ENCODE measurements at places on chromosomes 7 and 10.

DNA sequence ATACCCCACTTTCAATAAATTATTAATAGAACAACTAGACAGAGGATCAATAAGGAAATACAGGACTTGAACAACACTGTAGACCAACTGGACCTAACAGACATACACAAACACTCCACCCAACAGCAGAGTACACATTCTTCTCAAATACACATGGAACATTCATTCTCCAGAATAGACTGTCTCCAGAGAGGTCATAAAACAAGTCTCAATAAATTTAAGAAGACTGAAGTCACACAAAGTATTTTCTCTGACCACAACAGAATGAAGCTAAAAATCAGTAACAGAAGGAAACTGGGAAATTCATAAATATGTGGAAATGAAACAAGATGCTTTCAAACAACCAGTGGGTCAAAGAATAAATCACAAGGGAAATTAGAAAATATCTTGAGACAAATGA lies 119.8 kb downstream of the SMURF1 start:
- no peak for DNase-seq

DNA sequence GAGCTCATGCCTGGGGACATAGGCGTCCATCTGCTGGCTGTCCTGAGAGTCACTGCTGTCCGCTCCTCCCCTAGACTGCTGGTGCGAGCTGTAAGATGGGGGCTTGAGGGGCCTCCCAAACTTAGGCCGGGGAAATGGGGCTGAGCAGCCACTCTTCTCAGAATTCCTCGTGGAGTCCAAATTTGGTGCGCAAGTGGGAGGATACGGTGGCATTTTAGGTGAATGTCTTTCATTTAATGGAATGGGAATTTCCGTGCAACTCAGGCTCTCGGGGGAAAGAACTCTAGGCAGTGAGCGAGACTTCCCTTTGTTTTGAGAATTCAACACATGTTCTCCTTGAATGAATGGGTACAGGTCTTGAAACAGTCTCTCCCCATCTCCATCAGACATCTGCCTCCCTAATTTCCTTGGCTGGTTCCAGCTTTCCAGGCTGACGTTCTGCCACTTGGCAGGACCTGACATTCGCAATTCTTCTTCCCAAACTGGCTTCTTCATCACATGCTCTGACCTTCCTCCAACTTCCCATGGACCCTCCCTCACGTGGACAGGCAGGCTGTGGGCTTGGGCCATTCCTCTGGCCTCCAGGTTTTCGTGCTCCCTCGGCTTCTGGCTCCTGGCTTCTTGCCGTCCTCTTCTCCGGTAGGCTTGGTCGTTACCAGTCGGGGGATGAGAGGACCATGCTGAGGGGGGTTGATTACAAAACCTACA lies 30.1 kb downstream of the JCAD start:
- DNase-seq: no peak

DNA sequence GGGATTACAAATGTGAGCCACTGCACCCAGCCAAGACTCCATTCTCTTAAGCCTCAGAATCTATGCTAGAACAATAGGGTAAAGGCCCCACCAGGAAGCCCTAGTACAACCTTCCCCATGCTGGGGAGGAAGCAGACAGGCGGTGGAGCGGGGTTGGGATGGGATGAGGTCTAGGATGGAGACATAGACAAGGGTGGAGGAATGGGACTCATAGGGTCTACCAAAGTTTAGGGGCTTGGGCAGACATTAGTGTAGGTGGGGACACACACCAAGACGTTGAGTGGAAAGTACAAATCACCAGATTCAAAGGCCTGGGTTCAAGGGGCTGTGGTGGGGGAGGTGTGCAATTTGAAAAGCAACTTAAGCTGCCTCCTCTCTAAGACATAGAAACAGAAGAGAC lies 19.3 kb downstream of the PRSS2 start:
- DNase-seq: no peak

GRCh38 chr10:123463181-123463580 lies 203.0 kb upstream of the GPR26 start:
- no peak for DNase-seq

DNA sequence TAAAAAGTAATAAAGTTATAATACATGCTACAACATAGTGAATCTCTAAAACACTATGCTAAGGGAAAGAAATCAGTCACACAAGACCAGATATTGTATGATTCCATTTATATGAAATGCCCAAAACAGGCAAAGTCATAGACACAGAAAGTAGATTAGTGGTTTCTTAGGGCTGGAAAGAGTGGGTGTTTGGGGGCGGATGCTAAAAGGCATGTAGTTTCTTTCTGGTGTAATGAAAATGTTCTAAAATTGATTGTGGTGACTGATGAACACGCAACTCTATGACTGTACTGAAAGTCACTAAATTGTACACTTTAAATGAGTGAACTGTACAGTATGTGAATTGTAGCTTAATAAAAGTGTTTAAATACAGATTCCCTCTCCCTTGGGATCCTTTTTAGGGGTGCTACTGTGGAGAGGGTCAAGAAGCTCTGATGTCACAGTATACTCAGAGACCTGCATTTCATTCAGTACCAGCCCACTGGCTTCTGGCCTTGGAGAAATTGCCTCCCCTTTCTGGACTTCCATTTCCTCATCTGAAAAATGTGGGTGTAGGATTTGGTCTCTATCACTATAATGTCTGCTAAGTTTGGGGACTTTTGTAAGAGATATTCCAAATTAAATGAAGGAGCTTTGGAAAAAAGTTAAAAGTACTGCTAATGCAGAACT lies 46.4 kb downstream of the AOAH start:
- DNase-seq: no peak

GRCh38 chr7:116717137-116717536 lies 45.1 kb downstream of the MET start:
- no peak for DNase-seq

GRCh38 chr7:128362670-128363069 lies 1.2 kb upstream of the PRRT4 start:
- no peak for DNase-seq

- no peak for DNase-seq
These were observed 179.2 kb downstream of the EBF3 start for GRCh38 chr10:129784891-129785290.

Measured in breast epithelium (tissue), 4 donors.